ENCODE measurements at places on chromosomes 5 and 9. TPM values are rescaled to one million over a fixed set of nuclear protein-coding genes. Genes with fewer than 3 reads are reported as not detected.

DNA sequence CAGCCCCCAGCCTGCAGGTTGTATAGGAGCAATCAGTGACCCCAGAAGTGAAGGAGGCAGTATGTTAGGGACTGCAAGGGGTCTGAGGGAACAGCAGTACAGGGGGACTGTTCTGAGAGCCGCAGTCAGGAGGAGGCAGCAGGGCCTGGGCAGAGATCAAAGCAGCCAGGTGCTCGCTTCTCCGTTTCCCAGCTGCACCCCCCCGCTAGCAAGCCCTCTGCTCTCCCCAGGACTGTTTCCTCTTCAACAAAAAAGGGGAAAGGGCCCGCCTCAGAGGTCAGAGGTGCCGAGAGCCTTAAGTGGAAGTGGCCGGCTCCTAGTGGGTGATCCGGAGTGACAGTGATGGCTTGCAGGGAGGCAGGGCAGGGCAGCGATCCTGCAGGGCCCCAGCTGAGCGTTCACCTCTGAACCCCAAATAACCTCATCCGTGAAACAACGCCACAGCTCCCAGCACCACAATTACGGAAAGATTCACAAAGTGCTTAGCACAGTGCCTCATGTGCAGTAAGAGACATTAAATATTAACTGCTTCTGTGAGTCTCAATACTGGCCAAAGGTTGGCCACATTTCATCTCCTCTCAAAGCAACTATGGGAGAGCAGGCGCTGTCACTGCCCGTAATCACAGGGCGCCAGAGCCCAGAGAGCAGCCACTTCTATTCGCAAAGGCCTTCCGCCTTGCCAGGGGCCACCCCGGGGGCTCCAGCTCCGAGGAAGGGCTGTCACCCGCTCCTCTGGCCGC is 8.0 kb downstream of the CLPTM1L start:
- H3K4me3 ChIP-seq: no peak overlapping the region
- no peak overlapping the region for H3K27ac ChIP-seq
- H3K36me3 ChIP-seq: peaks cover 94% of the 10 kb centered on the region
- DNase-seq: no peak
- H3K27me3 ChIP-seq: no peaks in the 10 kb centered on the region
- no peaks in the 10 kb centered on the region for H3K4me1 ChIP-seq

GRCh38 chr9:127175764-127176163 is 53.3 kb upstream of the ANGPTL2 start:
- H3K4me1 ChIP-seq: no peaks in the 10 kb centered on the region
- no peaks in the 10 kb centered on the region for H3K36me3 ChIP-seq
- no peaks in the 10 kb centered on the region for H3K27me3 ChIP-seq
- H3K27ac ChIP-seq: no peak overlapping the region
- DNase-seq: peak; percentile 58
- no peak overlapping the region for H3K4me3 ChIP-seq

- H3K4me1 ChIP-seq: peaks cover 8% of the 10 kb centered on the region
- no peak overlapping the region for H3K27ac ChIP-seq
- DNase-seq: no peak
- H3K27me3 ChIP-seq: no peaks in the 10 kb centered on the region
- no peak overlapping the region for H3K4me3 ChIP-seq
These were observed 32.1 kb upstream of the BASP1 start for GRCh38 chr5:17185349-17185748.

MTREX gene
- total RNA-seq: 56.7 TPM

FOXD4L3 gene
- total RNA-seq: not detected

Measured in right atrium auricular region (tissue), 2 donors.